Renal cortical epithelial cell (primary cell): ENCODE measurements at places on chromosomes 5 and 9. TPM values are rescaled to one million over a fixed set of nuclear protein-coding genes. Genes with fewer than 3 reads are reported as not detected.

GRCh38 chr5:64229163-64229774 lies 63.6 kb downstream of the RNF180 start:
- peak; percentile 54 for DNase-seq

GRCh38 chr5:169336242-169336641 lies 35.3 kb upstream of the SLIT3 start:
- DNase-seq: no peak

GTF2H2C gene
- 61.8 and 76.6 TPM in 2 replicates for total RNA-seq

MELK gene
- total RNA-seq: 6.3 and 33.0 TPM in 2 replicates

HAND1 gene
- total RNA-seq: not detected in 2 replicates

OR1Q1 gene
- not detected in 2 replicates for total RNA-seq

FGF10 gene
- not detected in 2 replicates for total RNA-seq

- DNase-seq: peak; percentile 33
These were observed 554 bp downstream of the JAK2 start for GRCh38 chr9:4985386-4986266.

DNA sequence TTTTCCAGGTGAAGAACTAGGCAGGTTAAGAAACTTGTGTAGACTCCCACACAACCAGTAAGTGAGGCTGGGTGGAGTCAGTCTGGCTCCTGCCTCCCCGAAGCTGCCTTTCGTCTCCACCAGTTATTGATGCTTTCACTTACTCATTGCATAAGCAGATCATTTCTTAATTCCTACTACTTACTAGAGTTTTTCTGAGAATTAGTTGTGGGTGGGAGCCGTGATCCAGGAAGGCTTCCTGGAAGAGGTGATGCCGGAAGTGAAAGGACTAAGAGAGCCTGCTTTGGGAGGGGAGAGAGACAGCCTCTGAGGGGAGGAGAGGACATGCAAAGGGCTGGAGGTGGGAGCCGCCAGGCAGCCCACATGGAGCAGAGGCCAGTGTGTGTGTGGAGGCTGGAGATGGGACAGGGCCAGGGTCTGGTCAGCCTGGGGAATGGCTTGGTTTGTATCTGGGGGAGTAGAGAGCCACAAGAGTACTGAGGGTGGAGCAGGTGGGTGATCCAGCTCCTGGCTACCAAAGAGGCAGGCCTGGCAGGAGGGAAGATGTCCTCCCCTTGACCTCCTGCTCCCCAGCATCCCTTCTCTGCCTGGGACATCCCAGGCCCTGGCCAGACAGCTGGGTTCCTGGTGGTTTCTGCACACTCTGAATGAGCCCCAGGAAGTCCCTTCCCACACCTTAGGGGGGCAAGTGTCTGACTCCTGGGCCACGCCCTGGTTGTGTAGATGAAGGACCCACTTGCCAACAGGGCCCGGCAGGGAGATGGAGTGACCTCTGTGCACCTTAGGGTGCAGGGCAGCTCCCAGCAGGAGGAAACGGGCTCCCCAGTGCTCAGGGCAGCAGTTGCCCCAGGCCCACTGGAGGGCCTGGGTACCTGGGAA lies 12.2 kb upstream of the CARD19 start:
- no peak for DNase-seq

GRCh38 chr9:71638627-71639026 lies 129.7 kb downstream of the CEMIP2 start:
- no peak for DNase-seq

PAX5 gene
- total RNA-seq: not detected in 2 replicates

DNA sequence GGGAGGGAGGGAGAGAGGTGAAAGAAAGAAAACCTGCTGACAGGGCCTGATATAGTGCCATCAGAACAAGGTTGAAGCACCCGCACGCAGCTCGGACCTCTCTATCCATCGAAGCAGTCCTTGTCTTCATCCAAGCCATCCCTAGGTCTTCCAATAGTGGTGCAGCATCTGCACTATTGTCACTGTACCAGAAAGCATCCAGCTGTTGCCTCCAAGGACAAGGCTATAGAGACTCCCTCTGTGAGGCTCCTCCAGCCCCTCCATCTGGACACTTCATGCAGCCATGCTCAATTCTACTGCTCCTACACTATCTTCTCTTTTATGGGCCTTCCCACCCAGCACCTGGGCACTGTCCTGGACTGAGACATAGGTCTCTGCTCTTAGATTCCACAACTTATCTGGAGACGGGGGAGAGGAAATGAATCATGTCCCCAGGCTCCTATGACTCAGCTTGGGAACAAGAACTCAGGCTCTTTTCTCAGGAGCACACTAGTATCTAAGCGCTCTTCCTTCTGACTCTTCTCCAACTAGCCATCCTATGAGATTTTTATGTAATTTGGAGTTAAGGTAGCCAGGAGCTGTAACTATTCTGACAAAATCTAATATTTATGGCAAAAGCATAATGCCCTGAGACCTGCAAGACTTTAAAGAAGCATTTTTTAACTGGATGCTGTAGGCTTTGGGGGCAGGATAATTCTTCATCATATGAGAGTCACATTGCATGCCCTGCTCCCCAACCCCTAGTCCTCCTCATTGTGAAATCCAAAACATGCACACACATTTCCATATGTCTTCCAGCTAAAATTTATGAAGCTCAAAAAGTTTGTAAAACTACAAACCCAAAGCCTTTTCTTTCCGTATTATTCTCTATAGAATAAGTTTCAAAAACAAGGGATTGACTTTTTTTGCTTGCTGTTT lies 446.8 kb downstream of the CCDC171 start:
- DNase-seq: peak; percentile 87

DNA sequence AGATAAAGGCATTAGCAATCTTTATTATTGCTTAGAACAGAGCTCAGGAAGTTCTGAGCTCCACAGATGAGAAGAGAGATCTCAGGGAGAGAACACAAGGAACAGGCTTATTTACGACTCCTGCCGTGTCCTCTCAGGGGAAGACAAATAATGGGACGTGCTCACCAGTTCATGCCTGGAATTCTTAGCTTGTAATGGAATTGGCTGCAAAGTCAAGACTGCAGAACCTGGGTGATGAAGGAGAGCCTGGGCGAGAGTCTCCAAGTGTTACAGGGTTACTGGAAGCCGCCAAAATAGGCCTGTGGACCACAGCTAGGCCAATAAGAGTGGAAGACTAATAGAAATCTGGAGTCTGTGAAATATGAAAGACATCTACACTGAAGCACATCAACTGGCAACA lies 174.5 kb upstream of the ADAMTSL1 start:
- DNase-seq: no peak

SOHLH1 gene
- total RNA-seq: not detected in 2 replicates

IL13 gene
- total RNA-seq: not detected in 2 replicates

DNA sequence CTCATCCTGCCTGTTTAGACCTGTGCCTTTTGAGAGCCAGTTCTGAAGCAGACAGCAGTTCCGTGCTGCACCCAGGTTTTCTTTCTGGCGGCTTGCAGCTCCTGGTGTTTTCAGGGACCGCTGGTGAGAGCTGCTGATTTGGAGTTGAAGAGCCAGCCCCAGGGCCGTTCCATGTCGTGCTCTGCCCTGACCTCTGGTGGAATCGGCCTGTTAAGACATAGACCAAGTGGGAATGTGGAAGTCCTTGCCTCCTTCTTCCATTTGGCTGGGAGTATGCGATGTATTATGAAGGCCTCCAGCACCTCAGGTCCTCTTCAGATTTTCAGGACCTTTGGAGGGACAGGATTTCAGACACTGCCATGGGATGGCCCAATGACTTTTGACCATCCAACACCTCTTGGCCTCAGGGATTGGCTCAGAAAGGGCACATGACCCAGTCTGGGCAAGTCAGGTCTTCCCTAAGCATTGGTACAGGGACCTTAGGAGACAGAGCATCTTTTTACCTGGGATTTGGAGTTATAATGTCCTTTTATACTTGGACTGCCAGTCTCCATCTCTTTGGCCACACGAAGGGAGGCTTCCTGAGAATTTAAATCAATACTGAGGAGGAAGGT lies 136.1 kb upstream of the CLINT1 start:
- DNase-seq: peak; percentile 53

DNA sequence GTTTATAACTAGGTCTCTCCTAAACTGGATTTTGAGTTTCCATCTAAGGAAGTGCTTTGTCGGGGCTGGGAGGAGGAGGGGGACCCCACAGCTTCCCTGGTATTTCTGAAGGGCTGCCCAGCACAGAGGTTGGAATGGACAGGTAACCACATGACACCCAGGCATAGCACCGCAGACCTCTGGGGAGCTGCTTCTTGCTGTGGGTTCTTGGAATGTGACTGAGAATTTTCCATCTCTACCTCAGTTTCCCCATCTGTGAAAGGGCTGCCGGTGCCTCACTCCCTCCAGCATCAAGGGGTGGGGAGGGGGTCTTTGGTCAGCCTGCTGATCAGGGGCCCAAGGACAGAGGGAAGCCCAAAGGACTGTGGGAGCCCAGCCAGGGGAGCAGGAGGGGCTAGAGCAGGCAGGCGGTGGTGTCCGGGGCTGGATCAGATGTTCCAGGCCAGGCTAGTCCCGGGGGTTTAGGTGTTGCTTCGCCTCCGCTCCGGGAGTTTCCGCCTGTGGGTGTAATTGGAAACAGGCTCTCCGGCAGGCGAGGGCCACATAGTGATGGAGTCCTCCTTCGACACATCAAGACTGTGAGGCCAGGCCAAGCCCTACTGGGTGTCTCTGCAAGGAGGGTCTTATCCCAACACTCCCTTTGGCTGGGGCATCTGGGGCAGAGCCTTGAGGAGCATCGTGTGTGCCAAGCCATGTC lies 3.3 kb downstream of the OLFML2A start:
- DNase-seq: no peak

GRCh38 chr5:159135896-159136531 lies 36.3 kb upstream of the EBF1 start:
- DNase-seq: peak; percentile 32

DNA sequence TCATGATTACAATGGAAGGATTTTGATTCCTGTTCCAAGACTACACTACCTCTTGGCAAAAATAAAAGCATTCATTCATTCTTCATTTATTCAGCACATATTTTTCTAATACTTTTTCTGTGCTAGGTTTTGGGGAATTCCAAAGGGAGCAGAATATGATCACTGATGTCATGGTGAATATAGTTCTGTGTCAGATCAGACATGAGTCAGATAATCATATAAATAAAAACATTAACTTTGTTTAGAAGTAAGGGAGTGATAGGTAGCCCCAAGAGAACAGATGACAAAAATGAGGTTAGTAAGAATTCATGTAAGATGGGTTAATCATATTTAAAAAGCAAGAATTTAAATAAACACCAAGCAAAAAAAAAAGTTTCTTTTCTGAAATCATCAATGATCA lies 94.1 kb upstream of the RANBP6 start:
- no peak for DNase-seq

DNA sequence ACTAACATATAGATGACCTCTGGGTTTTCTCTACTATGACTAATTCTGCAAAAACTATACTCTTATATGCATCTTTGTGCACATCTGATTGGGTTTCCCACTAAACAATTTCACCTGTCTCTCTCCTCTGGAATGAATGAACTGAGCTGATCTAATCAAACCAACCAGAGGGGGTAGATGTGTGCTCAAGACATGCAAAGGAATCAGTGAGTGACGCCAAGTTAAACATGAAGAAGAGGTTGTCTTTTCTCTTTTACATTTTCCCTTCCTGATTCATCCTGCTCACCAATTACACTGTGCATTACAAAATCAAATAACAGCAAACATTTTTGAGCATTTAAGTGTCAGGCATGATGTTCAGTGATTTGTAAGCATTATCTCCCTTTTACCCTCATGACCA lies 29.6 kb upstream of the GRXCR2 start:
- no peak for DNase-seq

DNA sequence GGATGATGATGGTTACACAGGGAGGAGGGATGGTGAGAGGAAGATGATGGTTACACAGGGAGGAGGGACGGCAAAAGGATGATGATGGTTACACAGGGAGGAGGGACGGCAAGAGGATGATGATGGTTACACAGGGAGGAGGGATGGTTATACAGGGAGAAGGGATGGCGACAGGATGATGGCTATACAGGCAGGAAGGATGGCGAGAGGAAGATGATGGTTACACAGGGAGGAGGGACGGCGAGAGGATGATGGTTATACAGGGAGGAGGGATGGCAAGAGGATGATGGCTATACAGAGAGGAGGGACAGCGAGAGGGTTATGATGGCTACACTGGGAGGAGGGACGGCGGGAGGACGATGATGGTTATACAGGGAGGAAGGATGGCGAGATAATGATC lies 64.1 kb upstream of the FCN1 start:
- no peak for DNase-seq

DNA sequence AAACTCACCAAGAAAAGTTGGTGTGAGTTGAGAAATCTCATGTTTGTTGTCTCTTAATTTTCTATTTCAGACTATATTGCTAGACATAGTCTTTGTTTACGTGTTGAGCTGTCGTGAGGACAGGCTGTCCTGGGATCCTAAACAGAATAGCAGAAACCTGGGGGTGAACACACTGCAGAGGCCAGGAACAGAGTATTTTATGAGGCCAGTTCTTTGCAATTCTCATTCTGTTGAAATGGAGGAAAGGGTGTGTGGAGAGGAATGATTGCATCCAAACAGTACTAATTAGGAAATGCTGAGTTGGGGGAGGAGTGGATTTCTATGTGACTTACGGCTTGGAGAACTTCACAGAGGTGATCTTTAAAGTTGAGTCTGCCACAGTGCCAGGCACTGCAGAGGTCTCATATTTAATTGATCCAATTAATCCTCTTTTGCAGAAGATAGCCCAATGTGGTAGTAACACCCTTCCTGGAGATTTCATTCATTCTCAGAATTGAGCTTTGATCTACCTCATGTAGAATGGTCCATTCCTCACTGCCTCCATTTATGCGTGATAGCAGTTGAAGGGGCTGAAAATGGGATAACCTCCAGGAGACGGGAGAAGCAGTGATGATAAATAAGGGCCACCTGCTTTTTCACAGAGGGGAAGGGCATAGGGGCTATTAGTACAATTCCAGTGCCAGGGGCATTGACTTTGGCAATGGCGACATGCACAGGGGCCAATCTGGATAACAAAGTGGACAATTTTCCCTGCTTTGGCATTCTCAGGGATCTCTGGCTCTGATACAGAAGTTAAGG lies 84.7 kb upstream of the TNFAIP8 start:
- DNase-seq: no peak
